ENCODE measurements at places on chromosomes 3 and 15.

GRCh38 chr3:187902936-187903335 is 157.7 kb upstream of the BCL6 start:
- DNase-seq: no peak

DNA sequence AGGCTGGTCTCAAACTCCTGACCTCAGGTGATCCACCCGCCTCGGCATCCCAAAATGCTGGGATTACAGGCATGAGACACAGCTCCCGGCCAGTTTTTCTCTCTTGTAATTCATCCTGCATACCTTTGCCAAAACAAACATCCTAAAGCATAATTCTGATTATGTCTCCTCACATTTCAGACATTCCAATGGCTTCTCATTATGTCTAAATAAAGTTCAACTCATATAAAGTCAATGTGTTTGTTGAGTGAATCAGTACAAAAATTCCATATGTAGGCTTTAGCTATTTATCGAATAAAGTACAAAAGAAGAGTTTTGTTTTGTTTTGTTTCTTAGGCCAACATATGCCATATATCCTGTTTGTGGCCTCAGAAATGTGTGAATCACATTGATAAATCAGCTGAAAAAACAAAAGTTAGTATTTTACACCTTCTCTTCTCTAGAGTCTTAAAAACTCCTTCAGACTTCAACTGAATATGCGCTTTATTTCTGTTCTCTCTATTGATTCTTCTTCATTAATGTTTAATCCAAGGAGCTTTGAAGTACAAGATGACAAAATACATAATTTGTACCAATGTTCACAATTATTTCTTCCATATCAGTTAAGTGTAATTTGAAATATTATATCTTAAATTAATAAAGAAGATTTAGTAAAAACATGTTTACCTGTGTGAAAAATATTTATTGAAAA is 165.8 kb downstream of the MECOM start:
- peak; percentile 82 for DNase-seq

DNA sequence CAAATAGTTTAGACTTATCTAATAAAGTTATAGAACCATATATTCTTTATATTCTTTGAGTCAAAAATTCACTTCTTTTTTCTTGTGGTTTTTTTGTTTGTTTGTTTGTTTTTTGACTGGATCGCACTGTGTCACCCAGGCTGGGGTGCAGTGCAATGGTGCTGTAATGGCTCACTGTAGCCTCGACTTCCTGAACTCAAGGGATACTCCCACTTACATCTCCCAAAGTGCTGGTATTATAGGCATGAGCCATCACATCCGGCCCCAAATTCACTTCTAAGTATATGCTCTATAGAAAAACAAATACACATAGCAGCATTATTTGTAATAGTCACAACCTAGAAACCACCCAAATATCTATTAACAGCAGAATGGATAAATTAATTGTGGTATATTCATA is 13.7 kb upstream of the SLTM start:
- no peak for DNase-seq

GRCh38 chr15:89109238-89109637 is 21.0 kb downstream of the ABHD2 start:
- no peak for DNase-seq

GRCh38 chr3:13403213-13403819 is 16.8 kb downstream of the NUP210 start:
- DNase-seq: no peak

DNA sequence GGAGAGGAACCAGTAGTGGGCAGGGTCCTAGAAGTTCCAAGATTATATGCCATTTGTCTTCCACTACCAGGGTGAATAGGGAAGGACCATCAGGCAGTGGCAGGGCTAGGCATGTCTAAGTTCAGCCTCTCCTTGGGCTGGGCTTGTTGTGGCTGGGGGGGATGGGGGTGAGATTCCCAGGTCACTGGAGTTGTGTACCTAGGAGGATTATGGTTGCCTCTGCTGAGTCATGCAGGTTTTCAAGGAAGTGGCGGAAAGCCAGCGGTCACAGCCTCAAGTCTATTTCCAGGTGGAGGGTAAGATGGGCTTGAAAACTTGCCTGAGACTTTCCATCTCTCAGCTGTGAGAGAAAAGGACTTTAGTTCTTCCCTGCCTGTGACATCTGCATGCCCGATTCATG is 1407.1 kb downstream of the SI start:
- DNase-seq: no peak

DNA sequence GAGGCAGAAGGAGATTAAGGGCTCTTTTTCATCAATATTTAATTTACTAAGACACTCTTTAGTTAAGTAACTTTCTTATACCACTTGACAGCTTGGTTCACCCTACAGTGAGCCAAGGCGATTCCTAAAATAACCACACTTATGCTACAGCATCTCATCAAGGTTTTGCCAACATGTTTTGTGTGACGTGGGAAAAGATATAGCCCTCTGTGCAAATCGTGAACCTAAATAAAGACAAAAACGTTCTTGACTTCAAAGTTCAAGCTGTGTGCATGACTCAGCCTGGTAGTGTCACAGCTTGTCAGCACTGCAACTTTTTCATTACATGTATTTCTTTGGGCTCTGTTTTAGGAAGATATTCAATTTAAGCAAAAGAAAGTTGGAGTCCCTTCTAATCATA is 297.0 kb upstream of the EPHA3 start:
- no peak for DNase-seq

DNA sequence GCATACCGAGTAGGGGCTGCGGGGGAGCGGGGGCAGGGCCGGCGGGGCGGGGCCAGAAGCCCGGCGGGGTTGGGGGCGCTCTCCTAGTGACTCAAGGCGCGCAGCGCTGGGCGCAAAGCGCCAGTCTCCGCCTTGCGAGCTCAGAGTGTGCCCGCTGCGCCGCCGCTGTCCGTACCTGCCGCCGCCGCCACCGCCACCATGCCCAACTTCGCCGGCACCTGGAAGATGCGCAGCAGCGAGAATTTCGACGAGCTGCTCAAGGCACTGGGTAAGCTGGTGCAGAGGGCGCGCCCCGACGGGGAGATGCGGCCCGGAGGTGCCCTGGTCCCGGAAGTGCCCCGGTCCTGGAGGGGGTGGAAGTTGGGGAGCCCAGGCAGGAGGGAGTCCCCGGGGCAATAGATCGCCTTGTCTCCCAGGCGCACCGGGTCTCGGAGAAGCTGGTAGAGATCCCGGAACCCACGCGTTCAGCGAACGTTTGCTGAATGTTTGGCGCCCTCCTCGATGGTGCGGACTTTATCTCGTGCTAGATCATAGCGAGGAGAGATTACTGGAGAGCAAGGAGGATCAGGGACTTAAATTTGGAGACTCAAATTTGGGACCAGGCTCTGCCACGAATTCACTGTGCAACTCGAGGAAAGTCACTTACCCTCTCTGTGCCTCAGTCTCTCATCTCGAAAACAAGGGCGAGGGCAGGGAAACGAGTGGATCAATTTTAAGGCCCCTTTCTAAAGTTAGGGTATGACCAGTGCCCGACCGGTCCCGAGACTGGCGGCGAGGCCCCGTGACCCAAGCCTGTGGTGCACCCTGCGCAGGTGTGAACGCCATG is at the start of gene CRABP1:
CRABP1 (plus strand) TSS at position 123 of the 826 bp plus-strand sequence; CDS start at position 199, 76 bp downstream.
- no peak for DNase-seq
